ENCODE measurements at places on chromosomes 12 and 14. TPM values are rescaled to one million over a fixed set of nuclear protein-coding genes. Genes with fewer than 3 reads are reported as not detected.

- H3K4me1 ChIP-seq: no peaks in the 10 kb centered on the region
- H3K4me3 ChIP-seq: no peak overlapping the region
- no peaks in the 10 kb centered on the region for H3K36me3 ChIP-seq
- no peak for DNase-seq
- no peak overlapping the region for H3K27ac ChIP-seq
Measured at GRCh38 chr12:24505366-24506015, 443.4 kb downstream of the BCAT1 start.

The GCH1 gene
- total RNA-seq: 24.6 TPM

GRCh38 chr14:61034416-61035120 lies 53.5 kb downstream of the SLC38A6 start:
- H3K36me3 ChIP-seq: peaks cover 5% of the 10 kb centered on the region
- peaks cover 4% of the 10 kb centered on the region for H3K4me1 ChIP-seq
- no peak for DNase-seq
- no peaks in the 10 kb centered on the region for H3K27me3 ChIP-seq
- H3K4me3 ChIP-seq: no peak overlapping the region

GRCh38 chr12:69708649-69709048 lies 9.5 kb upstream of the BEST3 start:
- H3K4me3 ChIP-seq: no peak overlapping the region
- no peaks in the 10 kb centered on the region for H3K4me1 ChIP-seq
- H3K27me3 ChIP-seq: peaks cover 18% of the 10 kb centered on the region
- no peak for DNase-seq

The NTF3 gene
- not detected for total RNA-seq

GRCh38 chr12:71591601-71592000 lies 72.0 kb downstream of the ZFC3H1 start:
- H3K27ac ChIP-seq: no peak overlapping the region
- no peak overlapping the region for H3K4me3 ChIP-seq
- DNase-seq: no peak

DNA sequence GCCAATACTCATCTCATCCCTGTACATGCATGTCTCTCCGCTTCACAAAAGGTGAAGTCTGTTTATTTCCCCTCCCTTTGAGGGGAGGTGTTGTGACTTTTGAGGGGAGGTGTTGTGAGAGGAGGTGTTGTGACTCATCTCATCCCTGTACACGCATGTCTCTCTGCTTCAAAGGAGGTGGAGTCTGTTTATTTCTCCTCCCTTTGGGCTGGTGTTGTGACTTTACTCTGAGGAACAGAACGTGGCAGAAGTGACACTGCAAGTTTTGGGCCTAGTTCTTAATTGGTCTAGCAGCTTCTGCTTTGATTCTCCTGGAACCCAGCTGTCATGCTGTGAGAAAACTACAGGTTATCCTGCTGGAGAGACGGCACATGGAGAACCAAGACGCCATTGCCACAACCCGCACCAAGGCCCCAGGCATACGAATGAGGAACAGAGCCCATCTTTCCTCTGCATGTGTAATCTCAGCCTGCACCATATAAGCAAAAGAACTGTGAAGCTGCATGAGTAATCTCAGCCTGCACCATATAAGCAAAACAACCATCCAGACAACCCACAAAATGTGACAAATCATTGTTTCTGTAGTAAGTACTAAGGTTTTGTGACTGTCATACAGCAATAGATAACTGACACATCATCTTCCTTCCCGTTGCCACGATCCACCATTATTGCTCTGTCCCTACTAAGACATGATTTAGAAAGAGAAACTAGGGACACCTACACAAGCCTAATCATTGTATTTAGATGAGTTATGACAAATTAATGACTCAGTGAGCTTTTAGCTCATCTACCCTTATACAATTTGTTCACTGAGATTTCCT lies 30.0 kb downstream of the GALNT4 start:
- no peak overlapping the region for H3K4me3 ChIP-seq
- no peak for DNase-seq
- H3K36me3 ChIP-seq: no peaks in the 10 kb centered on the region
- H3K27ac ChIP-seq: no peak overlapping the region

The SLC4A8 gene
- 0.42 TPM for total RNA-seq
